Suprapubic skin (tissue), 4 donors: ENCODE measurements at places on chromosomes 4 and X. TPM values are rescaled to one million over a fixed set of nuclear protein-coding genes. Genes with fewer than 3 reads are reported as not detected.

BEX4 gene
- total RNA-seq = 17.7 TPM

PDHA1 gene
- 56.4 TPM for total RNA-seq

DMRTC1 gene
- total RNA-seq = not detected

- no peaks in the 10 kb centered on the region for H3K27me3 ChIP-seq
- H3K36me3 ChIP-seq = no peaks in the 10 kb centered on the region
- no peak overlapping the region for H3K4me3 ChIP-seq
- no peaks in the 10 kb centered on the region for H3K4me1 ChIP-seq
- DNase-seq = no peak
Observed at GRCh38 chr4:113209153-113209552, 159.7 kb downstream of the ANK2 start.

DNA sequence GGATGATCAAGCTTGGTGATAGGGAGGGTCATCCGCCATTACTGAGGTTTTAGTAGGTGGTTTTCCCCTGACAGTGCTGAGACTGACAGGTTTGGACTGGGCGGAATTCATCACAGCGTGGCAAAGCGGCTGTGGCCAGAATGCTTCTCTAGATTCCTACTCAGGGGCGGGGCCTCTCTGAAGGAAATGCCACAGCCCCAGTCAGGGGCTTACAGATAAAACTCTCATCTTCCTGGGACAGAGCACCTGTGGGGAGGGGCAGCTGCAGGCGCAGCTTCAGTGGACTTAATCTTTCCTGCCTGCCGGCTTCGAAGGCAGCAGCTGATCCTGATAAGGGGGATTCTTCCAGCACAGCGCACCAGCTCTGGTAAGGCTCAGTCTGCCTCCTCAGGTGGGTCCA, 316.7 kb downstream of the RPA4 start:
- no peak for DNase-seq
- H3K36me3 ChIP-seq = no peaks in the 10 kb centered on the region
- no peaks in the 10 kb centered on the region for H3K4me1 ChIP-seq
- H3K27ac ChIP-seq = no peak overlapping the region

DNA sequence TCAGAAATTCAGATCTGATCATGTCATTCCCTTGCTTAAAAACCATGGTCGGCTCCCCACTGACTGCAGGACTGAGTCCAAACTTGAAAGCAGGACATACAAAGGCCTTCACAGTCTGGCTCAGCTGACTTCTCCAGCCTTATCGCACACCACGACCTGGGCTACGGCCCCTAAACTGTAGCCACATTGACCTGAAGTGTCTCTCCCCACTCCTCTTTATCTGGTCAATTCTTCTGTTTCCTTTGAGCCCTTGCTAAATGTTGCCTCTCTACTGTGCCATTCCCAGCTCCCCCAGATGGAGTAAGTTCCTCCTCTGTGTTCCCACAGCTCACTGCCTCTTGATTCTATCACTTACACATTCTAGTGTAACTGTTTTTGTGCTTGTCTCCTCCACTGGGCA, 60.5 kb upstream of the CITED1 start:
- H3K27me3 ChIP-seq = no peaks in the 10 kb centered on the region
- H3K4me3 ChIP-seq = no peak overlapping the region
- H3K36me3 ChIP-seq = no peaks in the 10 kb centered on the region
- DNase-seq = no peak
- H3K4me1 ChIP-seq = no peaks in the 10 kb centered on the region

- H3K36me3 ChIP-seq = peaks cover 18% of the 10 kb centered on the region
- H3K27me3 ChIP-seq = no peaks in the 10 kb centered on the region
- peak overlapping the region; percentile 72 for H3K4me3 ChIP-seq
Observed at GRCh38 chrX:153933748-153934147, 1.1 kb downstream of the NAA10 start.

DNA sequence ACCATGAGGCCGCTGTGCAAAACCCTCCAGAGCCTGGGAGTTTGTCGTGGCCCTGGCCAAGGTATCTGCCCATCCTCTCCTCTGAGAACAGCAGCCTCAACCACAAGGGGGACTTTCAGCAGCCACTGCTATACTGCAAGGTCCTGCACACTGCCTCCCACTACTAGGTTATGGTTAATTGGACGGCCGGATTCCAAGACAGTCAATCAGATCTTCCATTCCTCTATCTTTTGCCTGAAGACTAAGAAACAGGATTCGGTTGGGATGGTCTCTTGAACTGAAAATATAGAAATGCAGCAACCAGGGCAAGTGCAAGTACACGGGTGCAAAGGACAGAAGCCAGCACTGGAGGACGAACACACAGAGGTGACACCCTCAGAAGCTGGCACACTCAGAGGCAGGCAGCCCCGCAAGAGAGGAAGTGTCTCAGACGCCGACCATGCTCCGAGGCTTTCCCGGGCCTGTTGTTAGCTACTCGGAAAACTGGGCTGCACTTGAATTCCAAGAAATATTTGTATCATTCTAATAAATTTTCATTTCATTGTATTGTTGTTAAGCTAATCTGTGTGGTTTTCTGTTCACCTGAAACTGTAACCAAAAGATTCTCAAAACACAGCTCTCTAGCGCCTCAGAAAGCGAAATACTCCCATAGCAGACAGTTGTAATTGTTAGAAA, 63.3 kb downstream of the AFAP1 start:
- H3K27ac ChIP-seq = no peak overlapping the region
- H3K4me1 ChIP-seq = peaks cover 27% of the 10 kb centered on the region
- no peaks in the 10 kb centered on the region for H3K27me3 ChIP-seq

- DNase-seq = no peak
- no peak overlapping the region for H3K27ac ChIP-seq
- no peaks in the 10 kb centered on the region for H3K36me3 ChIP-seq
- H3K27me3 ChIP-seq = peaks cover 32% of the 10 kb centered on the region
Observed at GRCh38 chrX:427812-428725, 41.4 kb upstream of the PPP2R3B start.

- peaks cover 76% of the 10 kb centered on the region for H3K27me3 ChIP-seq
- no peaks in the 10 kb centered on the region for H3K36me3 ChIP-seq
- DNase-seq = no peak
- H3K4me1 ChIP-seq = no peaks in the 10 kb centered on the region
Observed at GRCh38 chr4:1505511-1506460, 99.5 kb upstream of the NKX1-1 start.

- no peaks in the 10 kb centered on the region for H3K27me3 ChIP-seq
- no peaks in the 10 kb centered on the region for H3K36me3 ChIP-seq
- no peak overlapping the region for H3K27ac ChIP-seq
- no peaks in the 10 kb centered on the region for H3K4me1 ChIP-seq
- DNase-seq = no peak
- no peak overlapping the region for H3K4me3 ChIP-seq
Observed at GRCh38 chrX:77949840-77950239, 19.6 kb downstream of the PGAM4 start.

DNA sequence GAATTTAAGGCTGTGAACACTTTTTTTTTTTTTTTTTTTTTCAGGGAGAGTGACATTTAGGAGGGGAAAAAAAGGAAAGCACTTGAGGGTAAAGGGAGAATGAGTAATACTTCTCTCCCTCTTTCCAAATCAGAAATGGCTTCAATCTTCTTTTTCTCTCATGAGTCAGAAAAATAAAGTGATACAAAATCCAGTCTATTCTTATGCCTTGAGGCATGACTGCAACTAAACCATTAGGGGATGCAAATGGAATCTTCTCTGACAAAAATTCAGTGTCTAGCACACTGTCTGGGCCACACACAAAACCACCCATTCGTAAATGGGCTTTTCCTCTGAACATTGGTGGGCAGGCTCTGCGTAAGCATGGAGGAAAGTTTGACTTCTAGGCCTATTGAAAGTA, 46.7 kb upstream of the POU4F2 start:
- no peaks in the 10 kb centered on the region for H3K36me3 ChIP-seq
- no peak for DNase-seq
- no peaks in the 10 kb centered on the region for H3K27me3 ChIP-seq
- H3K4me3 ChIP-seq = no peak overlapping the region
- no peaks in the 10 kb centered on the region for H3K4me1 ChIP-seq

DNA sequence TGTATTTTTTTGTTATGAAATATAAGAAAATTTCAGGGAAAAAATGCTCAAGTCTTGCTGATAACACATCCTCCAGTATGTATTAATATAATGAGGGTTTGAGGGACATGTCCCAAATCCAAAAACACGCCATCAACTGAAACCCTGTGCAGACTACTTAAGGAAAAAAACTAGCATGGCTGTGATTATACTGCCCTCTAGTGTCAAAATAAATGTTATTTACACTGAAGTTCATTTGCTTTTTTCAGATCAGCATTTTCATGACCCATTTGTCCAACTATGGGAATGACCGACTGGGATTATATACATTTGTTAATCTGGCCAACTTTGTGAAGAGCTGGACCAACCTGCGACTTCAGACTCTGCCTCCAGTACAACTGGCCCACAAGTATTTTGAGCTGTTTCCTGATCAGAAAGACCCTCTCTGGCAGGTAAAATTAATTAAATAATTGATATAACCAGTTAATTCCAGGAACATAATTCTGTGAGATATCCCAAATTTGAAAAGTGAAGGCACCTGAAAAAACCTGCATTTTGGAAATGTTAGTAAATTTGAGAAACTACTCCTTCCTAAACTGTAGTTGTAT, 128.5 kb downstream of the PRSS12 start:
- H3K4me1 ChIP-seq = no peaks in the 10 kb centered on the region
- H3K4me3 ChIP-seq = no peak overlapping the region
- H3K27me3 ChIP-seq = no peaks in the 10 kb centered on the region
- H3K27ac ChIP-seq = no peak overlapping the region
- DNase-seq = no peak

DNA sequence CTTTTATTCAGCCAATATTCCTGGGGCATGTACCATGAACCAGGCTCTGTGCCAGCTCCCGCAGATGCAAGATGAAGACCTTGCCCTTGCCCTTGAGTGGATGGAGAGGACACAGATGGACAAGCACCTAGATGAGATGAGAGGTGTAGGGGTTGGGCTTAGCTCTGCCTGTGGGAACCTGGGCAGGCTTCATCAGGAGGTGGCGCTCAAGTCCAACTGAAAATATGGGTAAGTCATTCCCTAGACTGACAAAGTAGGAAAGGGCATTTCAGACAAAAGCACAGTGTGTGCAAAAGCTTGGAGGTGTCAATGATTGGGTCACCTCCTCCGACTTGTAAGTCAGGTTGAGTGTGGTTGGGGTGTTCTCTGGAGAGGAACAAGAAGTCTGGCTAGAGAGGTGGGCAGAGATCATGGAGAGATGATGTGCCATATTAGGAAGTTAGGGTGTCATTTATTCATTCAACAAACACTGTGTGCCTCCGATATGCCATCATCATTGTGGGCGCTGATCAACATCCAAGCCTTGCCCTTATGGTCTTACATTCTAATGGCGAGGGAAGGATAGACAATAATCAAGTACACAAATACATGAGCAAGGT, 64.6 kb downstream of the ANAPC4 start:
- H3K36me3 ChIP-seq = no peaks in the 10 kb centered on the region
- H3K4me3 ChIP-seq = no peak overlapping the region
- no peak overlapping the region for H3K27ac ChIP-seq
- no peaks in the 10 kb centered on the region for H3K27me3 ChIP-seq
- H3K4me1 ChIP-seq = no peaks in the 10 kb centered on the region

GRCh38 chrX:9368262-9368661, 96.6 kb upstream of the TBL1X start:
- H3K4me3 ChIP-seq = no peak overlapping the region
- H3K27me3 ChIP-seq = no peaks in the 10 kb centered on the region
- no peak for DNase-seq
- no peaks in the 10 kb centered on the region for H3K4me1 ChIP-seq

DNA sequence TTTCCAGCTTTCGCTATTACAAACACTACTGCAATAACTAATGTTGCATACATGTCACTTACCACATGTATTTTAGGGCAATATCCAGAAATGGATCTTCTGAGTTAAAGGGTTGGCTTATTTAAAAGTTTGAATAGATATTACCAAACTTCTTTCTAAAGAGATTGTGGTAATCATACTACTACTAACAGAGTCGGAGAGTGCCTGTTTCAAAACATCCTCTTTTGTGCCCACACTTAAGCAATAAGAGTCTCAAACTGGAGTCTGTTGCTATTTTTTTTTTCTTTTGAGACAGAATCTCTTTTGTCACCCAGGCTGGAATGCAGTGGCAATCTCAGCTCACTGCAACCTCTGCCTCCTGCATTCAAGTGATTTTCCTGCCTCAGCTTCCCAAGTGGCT, 35.8 kb downstream of the FGFBP1 start:
- no peaks in the 10 kb centered on the region for H3K36me3 ChIP-seq
- H3K27ac ChIP-seq = no peak overlapping the region
- H3K27me3 ChIP-seq = peaks cover 3% of the 10 kb centered on the region
- H3K4me3 ChIP-seq = no peak overlapping the region
